ENCODE measurements at places on chromosomes 1 and 21. TPM values are rescaled to one million over a fixed set of nuclear protein-coding genes. Genes with fewer than 3 reads are reported as not detected.

Gene RAD54L
- 2.0 TPM for polyA plus RNA-seq

Gene IRF6
- polyA plus RNA-seq = 8.7 TPM

Gene FOXO6
- 0.22 TPM for polyA plus RNA-seq

Gene MOV10
- polyA plus RNA-seq = 33.4 TPM

Gene NID1
- 34.4 TPM for polyA plus RNA-seq

Gene FBLIM1
- 26.2 TPM for polyA plus RNA-seq

Gene U2AF1
- 58.6 TPM for polyA plus RNA-seq

Gene FOXD2
- polyA plus RNA-seq = 0.16 TPM

Gene CADM3
- 2.9 TPM for polyA plus RNA-seq

Gene LENEP
- polyA plus RNA-seq = 0.31 TPM

Gene CFAP141
- polyA plus RNA-seq = 3.7 TPM

Gene CLIC6
- polyA plus RNA-seq = 15.1 TPM

Gene PRSS38
- not detected for polyA plus RNA-seq

Gene HORMAD1
- 0.17 TPM for polyA plus RNA-seq

Gene TTC34
- 0.30 TPM for polyA plus RNA-seq

Gene MSH4
- polyA plus RNA-seq = 0.13 TPM

Gene FNDC10
- polyA plus RNA-seq = 2.5 TPM

Gene CNTN2
- polyA plus RNA-seq = 0.08 TPM

Gene TSPEAR
- 0.02 TPM for polyA plus RNA-seq

Gene RASSF5
- 10.3 TPM for polyA plus RNA-seq

Gene C4BPA
- polyA plus RNA-seq = 213 TPM

Gene OLFML2B
- 52.2 TPM for polyA plus RNA-seq

Gene OR2L2
- not detected for polyA plus RNA-seq

Gene PRDM16
- polyA plus RNA-seq = 5.0 TPM

Gene DIRAS3
- 2.4 TPM for polyA plus RNA-seq

Gene PADI3
- 0.13 TPM for polyA plus RNA-seq

Gene IKBKE
- polyA plus RNA-seq = 6.1 TPM

Gene S100A8
- 623 TPM for polyA plus RNA-seq

Gene CELA2A
- 0.20 TPM for polyA plus RNA-seq

Gene F5
- polyA plus RNA-seq = 5.3 TPM

Gene E2F2
- polyA plus RNA-seq = 0.83 TPM

Gene PLPPR5
- not detected for polyA plus RNA-seq

Gene PEX11B
- 29.6 TPM for polyA plus RNA-seq

Gene OLFM3
- not detected for polyA plus RNA-seq

Gene MAP1LC3C
- polyA plus RNA-seq = 0.29 TPM

Gene PPM1J
- polyA plus RNA-seq = 0.45 TPM

Gene ZNF436
- polyA plus RNA-seq = 4.2 TPM

Gene LCE6A
- polyA plus RNA-seq = not detected

Gene KIF2C
- 2.7 TPM for polyA plus RNA-seq

Gene ZP4
- polyA plus RNA-seq = not detected

Gene CFAP74
- 3.2 TPM for polyA plus RNA-seq

Gene MAPKAPK2
- 55.7 TPM for polyA plus RNA-seq

Gene LDLRAD2
- polyA plus RNA-seq = 2.8 TPM

Gene PLA2G4A
- polyA plus RNA-seq = 2.5 TPM

All from lung (tissue), 17 donors.